ENCODE measurements at places on chromosomes 7 and 10.

DNA sequence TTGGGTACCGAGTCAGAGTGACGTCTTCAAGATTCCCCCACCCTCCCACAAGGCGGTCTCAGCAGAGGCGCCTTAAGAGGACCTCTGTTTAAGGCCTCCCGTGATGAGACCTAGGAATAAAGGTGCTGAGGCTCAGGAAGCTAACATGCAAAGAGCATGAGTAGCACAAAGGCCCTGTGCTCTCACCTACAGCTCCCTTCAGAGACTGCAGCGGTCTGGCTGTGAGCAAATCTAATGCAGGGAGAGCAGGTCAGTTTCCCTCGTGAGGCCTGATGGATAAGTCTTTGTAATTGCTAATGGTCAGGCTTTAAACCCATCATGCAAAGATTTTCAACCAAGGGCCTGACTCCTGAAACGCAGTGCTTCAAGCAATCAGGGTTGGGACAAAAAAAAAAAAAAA, 909.3 kb upstream of the GHITM start:
- no peak for DNase-seq

GRCh38 chr10:89263091-89263490, 11.5 kb upstream of the LIPA start:
- no peak for DNase-seq

- DNase-seq, result peak; percentile 71
Observed at GRCh38 chr10:118698421-118698820, 56.3 kb downstream of the CACUL1 start.

GRCh38 chr7:514651-515598, 4.7 kb downstream of the PDGFA start:
- DNase-seq, result no peak

DNA sequence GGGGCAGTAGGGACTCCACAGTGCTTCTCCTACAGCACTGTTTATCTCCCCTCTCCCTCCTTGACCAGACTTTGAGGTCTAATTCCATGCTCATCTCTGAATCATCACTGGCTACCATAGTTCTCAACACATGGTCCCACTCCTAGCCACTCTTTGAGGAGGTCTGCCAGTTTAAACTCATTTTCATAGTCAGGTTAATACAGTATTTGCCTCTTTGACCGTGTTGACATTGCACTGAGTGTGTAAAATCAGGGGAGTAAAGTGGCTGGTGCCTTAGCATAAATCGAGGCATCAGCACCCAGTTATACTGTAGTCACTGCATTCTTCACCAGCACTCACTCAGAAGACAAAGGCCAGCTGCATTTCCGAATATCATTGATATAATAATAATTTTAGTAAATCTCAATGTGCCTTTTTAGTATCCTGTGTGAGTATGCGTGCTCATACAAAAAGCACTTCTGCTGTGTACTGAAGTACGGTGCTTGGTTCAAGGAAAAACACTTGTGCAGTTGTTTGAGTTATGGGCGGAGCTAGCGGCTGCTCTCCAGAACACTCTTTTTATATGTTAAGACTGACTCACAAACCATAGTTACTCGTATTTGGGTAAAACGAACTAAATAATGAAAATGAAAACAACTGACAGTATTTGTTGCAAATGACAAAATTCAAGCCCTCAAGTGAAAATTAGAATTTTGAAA, 89.7 kb downstream of the GALNT11 start:
- DNase-seq, result no peak

GRCh38 chr7:17302575-17303142, 4.2 kb downstream of the AHR start:
- no peak for DNase-seq

DNA sequence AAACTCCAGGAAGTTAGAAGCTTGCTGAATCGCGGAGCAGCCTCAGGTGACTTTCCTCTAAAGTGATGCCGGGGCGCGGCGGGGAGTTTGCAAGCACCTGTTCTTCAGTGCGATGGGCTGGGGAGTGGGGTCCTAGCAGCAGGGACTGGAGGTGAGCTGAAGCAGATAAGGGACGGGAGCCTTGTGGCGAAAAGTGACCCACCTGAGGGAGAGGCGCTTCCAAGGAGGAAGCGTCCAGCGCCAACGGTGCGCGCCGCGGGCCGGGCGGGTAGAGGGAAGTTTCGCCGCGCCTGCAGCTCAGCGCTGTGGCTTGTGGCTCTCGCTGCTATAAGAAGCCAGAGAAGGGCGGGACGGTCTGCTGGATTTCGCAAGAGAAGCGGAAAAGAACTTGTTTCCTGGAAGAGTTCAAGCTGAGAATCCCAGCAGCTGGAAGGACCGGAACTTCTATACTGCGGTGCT, at the start of gene STEAP4:
STEAP4 (minus strand) TSS at position 305 of the 459 bp plus-strand sequence. CDS start 22,625 bp downstream, outside the sequence.
- DNase-seq, result no peak
